RPMI7951 (cell line): ENCODE measurements at places on chromosomes 13 and 19. TPM values are rescaled to one million over a fixed set of nuclear protein-coding genes. Genes with fewer than 3 reads are reported as not detected.

- no peak for DNase-seq
These were observed 23.6 kb upstream of the PHF11 start for GRCh38 chr13:49472186-49472585.

- no peak for DNase-seq
These were observed 20.8 kb downstream of the ZNF626 start for GRCh38 chr19:20640545-20640944.

DNA sequence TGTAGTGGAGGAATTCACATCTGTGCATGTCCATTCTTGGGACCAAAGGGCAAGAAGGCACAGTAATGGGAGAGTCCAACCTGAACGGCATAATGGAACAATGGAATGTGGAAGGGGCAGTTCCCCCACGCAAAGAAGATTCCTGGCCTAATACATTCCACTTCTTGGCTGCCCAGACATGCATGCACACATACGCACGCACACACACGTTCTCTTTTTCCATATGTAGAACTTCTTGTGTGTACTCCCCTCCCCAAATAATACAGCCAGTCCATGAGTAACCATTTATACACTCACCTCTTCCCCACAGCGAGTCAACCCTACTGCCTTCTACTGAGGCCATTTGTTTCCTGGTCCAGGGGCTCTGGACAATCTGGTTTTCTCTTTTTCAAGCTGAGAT is 6.0 kb upstream of the STK24 start:
- no peak for DNase-seq

CGB8 gene
- not detected in 2 replicates for total RNA-seq

ZNF724 gene
- total RNA-seq = 14.6 and 15.0 TPM in 2 replicates

ZNF534 gene
- total RNA-seq = not detected in 2 replicates
